ENCODE measurements at places on chromosomes 5 and 9.

GRCh38 chr5:132203916-132204315 is 23.7 kb downstream of the P4HA2 start:
- no peak for DNase-seq

GRCh38 chr9:91427873-91428272 is 4.2 kb upstream of the NFIL3 start:
- DNase-seq = no peak

DNA sequence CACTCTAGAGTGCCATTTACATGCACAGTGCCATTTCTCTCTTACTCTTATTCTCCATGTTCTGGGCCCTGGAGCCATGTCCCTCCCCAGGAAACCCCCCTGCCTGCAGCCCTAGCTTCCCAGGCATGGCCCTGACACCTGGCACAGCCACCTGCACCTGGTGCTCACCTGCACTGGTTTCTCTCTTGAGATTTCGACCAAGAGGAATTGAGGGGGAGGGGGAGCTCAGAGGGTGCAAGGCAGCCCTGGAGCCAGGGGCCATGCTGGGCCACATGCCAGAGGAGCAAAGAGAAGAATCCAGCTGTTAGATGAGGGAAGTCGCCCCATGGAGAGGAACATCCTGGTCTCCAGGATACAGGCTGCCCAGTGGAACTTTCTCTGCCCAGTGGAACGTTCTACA is 65.0 kb upstream of the RAPGEF1 start:
- no peak for DNase-seq

- no peak for DNase-seq
Measured at GRCh38 chr5:102433473-102433872, 65.3 kb downstream of the SLCO6A1 start.

GRCh38 chr5:108481355-108481931 is 99.5 kb upstream of the FBXL17 start:
- no peak for DNase-seq

DNA sequence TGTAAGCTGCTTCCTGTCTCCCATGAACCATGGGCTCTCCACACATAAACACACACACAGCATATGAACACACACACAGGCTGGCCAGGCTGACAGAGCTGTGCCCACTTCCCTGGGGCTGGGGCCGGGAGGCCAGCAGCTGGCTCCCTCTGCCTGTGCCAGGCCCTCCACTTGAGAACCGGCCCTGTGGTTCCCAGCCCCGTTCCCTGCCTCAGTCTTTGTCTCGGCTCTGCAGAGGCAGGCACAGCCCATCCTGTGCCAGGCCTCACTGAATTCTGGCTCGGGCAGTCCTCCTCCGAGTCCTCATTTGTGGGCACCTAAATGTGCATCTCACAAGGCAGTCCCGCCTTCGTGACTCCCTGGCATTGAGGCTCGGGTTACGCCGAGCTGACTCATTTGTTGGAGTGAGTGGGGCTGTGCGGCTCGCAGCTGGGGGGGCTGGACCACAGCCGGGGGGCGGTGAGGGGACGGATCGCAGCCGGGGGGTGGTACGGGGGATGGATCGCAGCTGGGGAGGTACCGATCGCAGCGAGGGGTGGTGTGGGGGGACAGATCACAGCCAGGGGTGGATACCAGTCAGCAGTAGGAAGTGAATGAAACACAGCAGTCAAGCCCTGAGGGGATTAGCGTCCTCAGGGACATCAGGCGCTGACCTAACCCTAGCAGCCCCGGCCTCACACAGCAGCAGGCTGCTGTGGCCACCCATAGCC is 72.3 kb downstream of the PSMB7 start:
- DNase-seq = no peak

- DNase-seq = no peak
Measured at GRCh38 chr5:31554552-31554951, 22.5 kb downstream of the C5orf22 start.

- DNase-seq = no peak
Measured at GRCh38 chr5:23389291-23390101, 117.9 kb upstream of the PRDM9 start.

Data from type B pancreatic cell (in vitro differentiated cells).